Right renal pelvis (tissue), 4 donors: ENCODE measurements at places on chromosomes 11 and 22. TPM values are rescaled to one million over a fixed set of nuclear protein-coding genes. Genes with fewer than 3 reads are reported as not detected.

DNA sequence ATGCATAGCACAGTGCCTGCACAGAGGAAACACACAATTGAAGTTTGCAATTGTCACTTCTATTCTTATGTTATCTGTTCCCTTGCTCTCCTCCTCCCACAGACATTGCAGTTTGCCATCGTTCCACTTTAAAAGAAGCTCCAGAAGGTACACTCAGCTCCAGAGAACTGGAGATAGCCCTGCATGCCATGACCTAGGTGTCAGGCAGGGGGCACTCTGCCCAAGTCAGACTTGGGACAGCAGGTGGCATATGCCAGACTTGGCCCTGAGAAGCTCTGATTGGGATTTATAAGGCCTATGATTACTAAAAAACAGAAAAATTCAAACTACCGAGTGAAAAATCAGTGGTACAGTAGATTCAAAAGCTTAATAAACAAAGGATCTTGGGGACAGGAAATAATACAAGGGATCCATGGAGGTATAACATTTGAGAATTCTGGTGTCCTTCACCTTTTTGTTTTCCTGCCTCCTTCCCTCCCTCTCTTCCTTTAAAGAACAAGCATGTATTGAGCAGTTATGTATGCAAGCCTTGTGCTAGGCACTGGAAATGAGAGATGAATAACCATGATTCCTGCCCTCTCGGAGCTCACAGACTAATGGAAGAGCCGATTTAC, 40.0 kb downstream of the TENM4 start:
- no peak for DNase-seq

DNA sequence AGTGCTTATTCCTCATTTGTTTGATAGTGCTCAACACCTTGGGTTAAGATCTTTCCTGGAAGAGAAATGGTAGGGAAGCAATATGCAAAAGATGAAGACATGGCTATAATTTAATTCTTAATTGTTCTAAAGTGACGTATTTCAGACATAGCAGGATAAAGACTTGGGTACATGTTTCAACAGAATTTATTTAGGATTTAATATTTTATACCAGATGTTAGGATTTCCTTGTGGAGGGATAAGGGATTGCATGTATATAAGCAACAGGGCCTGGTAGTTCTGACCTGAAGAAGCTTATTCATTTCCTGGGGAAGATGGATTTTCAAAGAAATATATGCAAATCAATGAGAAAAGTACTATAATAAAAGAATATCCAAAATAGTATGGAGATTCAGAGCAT, 163.8 kb downstream of the FAT3 start:
- no peak for DNase-seq

GRCh38 chr11:119403021-119403420, 20.0 kb downstream of the THY1 start:
- DNase-seq = no peak

DNA sequence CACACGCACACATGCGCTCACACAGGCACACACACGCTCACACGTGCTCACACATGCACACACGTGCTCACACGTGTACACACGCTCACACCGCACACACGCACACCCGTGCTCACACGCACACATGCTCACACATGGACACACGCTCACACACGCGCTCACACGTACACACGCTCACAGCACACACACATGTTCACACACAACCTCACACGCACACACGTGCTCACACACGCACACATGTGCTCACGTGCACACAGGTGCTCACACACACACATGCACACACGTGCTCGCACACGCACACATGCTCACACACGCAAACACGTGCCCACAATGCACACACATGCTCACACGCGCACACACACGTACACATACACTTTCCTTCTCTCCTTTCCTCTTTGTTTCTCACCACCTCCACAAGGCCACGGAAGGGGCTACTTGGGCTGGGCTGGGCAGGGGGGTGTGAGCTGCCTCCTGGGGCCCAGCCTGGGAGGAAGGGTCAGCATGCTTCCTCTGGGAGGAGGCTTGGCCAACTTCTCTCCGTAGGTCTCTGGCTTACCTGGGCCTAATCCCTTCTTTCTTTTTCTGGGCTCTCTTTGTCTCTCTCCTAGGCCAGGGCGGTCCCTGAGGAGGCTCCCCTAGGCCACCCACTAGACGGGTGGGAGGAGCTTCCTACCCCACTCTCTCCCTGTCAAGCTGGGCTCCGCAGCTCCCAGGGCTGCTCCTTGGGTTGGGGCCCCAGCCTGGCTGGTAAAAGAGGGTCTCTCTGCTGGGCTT, 34.5 kb upstream of the PARVG start:
- DNase-seq = no peak

GRCh38 chr11:5931061-5931460, 11.0 kb upstream of the OR56A3 start:
- DNase-seq = no peak

RAB3IL1 gene
- polyA plus RNA-seq = 23.6 TPM
